ENCODE measurements at places on chromosomes 2 and 18.
A peak's percentile ranks its signal among the peaks of the same experiment; 100 is the strongest.

DNA sequence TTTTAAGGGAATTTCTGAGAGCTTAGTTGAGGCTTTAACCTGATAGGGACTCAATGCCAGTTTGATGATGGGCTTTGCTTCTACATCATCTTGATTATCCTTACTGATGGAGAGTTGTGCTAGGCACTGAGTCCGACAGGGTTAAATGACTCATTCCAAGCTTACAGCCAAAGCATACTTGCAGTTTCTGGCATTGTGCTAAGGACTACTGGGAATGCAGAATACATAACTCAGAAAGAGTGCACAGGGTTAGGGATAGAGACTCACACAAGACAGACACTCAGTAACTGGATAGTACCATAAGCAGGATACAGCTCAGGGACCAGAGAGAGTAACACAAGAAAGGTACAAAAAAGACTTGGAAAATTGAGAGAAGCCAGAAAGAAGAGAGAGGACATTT, 94.1 kb upstream of the SLC14A2 start:
- no peak for DNase-seq

- DNase-seq = no peak
Measured at GRCh38 chr2:34070196-34070595, 471.1 kb upstream of the FAM98A start.

DNA sequence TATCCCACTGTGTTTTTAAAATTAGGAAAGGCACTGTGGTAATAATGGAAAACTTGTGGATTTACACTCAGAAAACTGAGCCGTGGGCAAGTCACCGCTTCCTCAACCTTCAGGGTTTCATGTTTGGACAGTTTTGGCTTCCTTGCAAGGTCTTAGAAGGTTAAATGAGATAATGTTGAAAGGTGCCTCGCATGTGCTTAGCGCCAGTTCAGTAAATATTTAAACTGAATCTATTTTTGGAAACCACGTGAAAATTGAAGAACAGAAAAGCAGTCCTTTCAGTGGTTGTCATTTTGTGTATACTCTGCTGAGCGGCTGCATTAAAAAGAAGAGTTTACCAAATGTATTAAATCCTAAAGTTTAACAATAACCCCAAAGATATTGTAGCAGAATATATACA, 15.2 kb upstream of the AGAP1 start:
- no peak for DNase-seq

GRCh38 chr2:191171286-191171685, 20.5 kb upstream of the STAT4 start:
- no peak for DNase-seq

DNA sequence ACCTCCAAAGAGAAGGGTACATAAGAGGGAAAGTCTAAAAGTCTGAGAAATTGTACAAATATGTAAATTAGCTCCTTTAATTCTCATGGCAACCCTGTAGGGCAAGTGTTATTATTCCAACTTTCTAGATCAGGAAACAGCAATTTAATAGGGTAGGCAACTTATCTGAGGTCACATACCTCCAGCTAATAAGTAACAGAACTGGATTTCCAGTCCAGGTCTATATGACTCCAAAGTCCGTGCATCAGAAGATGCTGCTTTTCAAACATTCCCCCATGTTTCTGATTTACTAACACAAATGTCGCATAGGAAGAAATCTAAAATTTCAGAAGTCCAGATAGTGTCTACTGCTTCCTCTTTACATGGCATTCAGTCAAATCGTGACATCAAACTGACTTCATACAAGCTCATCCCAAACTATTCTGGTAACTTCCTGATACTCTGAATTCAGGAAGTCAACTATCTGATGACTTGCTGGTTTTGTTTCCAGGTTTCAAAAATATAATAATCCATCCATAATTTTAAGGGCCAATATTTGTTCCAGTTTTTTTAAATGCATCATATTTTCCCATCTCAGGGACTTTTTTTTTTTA, 419.3 kb upstream of the ACVR2A start:
- no peak for DNase-seq

DNA sequence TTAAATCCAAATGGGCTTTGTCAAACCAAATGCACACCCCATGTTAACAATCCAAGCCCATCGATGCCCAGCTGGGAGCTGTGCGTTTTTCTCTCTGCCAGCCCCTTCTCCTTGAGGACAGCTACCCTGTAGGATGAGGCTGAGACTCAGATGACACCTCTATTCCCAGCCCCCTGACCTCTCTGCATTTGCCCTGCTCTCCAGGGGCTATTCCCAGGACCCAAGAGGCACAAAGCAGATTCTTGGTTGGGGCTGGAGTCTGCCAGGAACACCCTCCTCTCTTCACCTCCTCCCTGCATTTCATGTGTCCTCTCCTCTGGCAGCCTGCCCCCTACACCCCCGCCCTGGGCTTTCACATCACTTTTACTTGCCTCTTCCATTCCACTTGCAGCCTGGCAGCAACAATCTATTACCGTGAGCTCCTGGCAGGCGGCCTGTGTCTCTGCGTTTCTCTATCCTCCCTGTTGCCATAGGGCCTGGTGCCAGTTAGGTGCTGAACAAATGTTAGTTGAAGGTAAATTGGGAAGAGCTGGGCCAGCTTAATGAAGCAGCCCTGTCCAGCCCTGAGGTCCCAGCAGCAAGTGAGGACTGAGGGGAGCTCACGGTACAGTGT, 51.8 kb downstream of the ADD2 start:
- DNase-seq = no peak

- no peak for DNase-seq
Measured at GRCh38 chr18:28284132-28284531, 107.2 kb upstream of the CDH2 start.

DNA sequence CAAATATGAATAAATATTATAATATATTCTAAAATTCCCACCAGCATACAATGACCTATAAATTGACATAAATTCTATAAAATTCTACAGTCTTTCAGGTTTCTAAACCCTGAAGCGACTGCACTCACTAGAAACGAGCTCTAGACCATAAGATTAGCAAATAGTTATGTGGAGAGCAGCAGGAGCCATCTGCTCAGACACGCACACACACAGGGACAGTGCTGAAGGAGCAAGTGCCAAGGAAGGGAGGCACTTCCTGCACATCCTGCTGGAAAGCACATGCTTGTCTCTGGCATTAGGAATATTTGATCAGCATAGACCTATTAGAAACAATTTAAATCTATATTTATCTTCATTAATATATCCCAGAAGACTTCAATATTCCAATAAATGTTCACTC, 713.9 kb upstream of the CDH2 start:
- no peak for DNase-seq

- DNase-seq = no peak
Measured at GRCh38 chr2:186017278-186017677, 278.7 kb downstream of the FSIP2 start.

- DNase-seq = no peak
Measured at GRCh38 chr2:16649353-16650286, 16.0 kb downstream of the CYRIA start.

- no peak for DNase-seq
Measured at GRCh38 chr18:53918091-53918490, 306.4 kb downstream of the MBD2 start.

GRCh38 chr18:67043276-67043675, 439.4 kb upstream of the CDH19 start:
- no peak for DNase-seq

DNA sequence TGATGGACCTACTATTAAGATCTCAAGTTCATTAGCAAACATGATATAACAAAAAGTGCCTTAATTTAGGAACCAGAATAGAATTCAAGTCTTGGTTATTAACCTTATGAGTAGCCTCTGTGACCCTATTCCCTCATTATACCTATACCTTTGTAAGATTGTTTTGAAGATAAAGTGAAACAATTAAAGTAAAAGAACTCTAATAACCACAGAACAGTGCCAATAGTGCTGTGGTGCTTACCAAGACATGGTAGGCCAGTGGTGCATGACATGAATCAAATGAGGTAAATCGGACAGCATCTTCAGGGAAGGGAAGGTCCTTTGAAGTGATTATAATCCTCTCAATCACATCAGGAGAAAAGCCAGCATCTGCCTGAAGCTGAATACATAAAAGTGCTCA, 36.4 kb downstream of the METTL4 start:
- no peak for DNase-seq

DNA sequence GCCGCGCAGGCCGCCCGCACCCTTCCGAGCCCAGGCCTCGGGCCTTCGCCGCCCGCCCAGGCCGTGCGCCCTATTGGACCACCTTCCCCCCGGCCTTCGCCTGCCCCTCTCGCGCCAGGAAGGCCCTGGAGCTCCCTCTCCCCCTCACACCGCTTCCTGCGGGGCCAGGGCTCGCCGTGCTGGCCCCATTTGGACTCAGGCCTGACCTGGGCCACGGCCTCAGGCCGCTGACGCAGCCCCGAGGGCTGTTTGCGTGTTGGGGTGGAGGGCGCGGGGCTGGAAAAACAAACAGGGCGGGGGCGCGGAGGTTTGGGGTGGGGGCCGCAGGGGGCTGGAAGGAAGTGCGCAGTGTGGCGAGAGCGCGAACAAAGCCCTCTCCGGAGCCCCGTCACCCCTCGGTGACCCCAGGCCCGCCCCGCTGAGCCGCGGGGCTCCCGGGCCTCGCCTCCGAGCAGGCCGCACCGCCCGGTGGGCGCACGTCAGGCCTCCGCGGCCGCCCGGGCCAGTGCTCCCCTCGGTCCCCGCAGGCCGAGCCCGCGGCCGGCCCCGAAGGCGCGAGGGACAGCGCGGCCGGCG, 12.3 kb upstream of the SIX3 start:
- no peak for DNase-seq

DNA sequence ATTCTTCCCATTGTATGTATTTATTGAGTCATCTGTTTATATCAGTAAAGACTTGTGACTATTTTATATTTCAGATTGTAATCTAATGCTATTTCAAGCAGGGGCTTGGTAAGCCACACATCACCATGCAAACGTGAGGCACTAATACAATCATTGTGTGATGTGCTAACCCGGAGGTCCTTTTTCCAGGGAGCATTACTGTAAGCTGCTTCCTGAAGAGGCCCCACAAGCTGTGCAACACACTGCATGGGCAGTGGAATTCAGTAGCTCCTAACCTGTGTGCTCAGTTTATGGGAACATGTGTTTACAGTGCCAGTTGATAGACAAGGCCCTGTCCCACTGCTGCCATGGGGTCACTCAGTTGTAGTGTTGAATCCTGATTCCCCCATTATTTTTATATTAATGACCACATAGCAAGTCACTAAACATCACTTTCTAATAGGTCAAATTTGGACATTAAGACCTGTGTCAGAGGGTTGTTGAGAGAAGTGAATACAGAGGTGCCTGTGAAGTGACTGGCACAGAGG, 162.9 kb downstream of the FHOD3 start:
- DNase-seq = no peak

DNA sequence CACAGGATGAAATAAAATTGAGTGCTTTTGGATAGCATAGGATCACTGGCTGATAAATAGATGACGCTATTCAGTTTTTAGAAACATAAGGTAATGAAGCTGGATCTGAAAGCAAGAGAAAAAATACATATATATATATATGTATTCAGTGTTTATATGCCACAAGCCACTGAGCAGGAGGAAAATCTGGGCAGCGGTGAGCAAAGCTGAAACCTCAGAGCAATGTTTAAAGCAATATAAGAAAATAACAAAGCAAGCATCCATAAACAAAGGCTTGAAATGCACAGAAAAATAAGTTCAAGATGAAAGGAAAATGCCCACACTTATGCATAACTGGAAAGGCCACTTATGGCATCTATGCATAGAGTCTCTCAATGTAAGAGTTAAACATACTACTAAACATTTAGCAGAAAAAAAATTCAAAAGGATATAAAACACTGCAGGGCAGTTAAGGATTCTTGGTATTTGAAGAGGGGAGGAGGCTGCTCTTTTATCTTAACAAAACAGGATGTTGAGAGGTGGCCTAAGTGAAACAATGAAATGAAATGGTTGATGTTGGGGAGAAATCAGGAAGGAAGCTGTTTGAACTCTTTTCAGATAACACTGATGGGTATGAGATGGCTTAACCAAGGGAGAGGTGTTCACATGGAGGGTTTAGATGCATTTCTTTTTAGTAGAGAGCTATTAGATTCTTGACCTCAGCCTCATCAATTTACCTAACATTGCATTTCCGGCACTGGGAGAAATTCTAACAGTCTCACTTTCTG, 129.1 kb downstream of the ARHGAP15 start:
- peak; percentile 61 for DNase-seq

- no peak for DNase-seq
Measured at GRCh38 chr2:149513461-149513860, 74.1 kb downstream of the MMADHC start.

DNA sequence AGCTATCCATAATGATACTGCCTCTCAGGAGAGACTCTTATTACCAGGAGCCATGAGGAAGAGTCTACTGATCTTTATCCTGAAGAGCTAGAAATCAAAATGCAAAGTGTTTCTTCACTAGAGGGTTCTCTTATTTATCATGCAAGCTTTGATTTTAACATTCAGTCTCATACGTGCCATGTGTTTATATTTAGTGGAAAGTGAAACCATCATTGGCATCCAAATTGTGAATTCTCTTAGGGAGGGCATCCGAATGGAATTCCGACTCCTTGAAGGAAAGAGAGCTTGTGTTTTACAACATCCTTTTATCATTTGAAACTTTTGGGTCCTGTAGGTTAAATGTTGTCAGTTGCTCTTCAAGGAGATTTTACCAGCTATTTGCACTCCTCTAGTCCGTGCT, 170.4 kb upstream of the SESTD1 start:
- DNase-seq = no peak

- DNase-seq = no peak
Measured at GRCh38 chr2:240850756-240851077, 17.9 kb upstream of the AGXT start.

- DNase-seq = peak; percentile 73
Measured at GRCh38 chr2:127106991-127107621, at the start of gene BIN1. Gene BIN1 (minus strand): TSS chr2:127107154. CDS start chr2:127106943, 211 bp downstream.

DNA sequence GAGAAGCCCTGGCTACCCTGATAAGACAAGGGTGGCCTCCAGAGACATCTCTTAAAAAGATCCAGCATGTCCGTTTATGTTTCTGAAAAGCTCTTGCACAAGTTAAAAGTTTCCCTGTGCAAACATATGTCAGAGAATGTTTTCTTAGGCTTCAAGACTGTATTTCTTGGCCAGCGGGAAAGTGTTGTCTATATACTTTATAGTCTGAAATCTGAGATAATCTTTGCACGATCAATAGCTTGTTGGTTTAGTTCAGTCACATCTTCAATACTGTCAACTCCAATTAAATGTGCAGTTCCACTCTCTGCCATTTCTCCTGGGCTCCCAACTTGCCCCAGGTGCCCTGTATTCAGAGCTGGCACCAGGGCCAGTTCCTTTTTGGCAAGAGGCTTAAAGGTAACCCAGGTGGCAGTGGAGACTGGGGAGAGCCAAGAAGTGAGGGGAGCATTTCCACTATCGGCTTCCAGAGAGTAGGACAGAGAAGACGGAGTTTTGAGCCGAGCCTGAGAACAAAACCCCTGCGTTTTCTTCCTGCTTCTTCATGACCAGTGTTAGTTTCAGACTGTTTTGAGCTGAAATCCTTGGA, 64.4 kb downstream of the ACOXL start:
- DNase-seq = no peak

DNA sequence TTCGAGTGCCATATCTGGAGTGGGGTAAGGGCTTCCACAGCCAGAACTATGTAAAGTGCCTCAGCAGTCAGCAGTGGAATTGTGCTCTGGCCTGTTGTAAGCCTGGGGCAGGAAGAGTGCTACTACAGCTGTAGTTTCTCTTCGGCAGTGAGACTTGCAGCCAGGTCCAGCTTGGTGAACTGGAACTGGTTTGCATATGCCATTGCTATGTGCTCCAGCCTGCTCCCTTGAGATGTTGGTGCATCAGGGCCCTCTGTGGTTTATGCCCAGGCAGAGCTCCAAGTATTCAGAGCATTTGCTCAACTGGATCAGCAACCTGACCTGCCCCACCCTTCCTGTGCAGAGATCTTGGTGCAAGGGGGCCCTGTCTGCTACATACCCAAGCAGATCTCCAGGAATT, 47.8 kb downstream of the ZNF804A start:
- DNase-seq = no peak

GRCh38 chr2:189142893-189143759, 36.4 kb downstream of the COL5A2 start:
- peak; percentile 68 for DNase-seq

Data from activated CD8-positive, alpha-beta T cell treated with anti-CD3 and anti-CD28 coated beads, Interleukin-2, amount 10 ng/mL, durations not matched to agents 7 days and 5 days (primary cell).